ENCODE measurements at places on chromosomes 11 and 22. TPM values are rescaled to one million over a fixed set of nuclear protein-coding genes. Genes with fewer than 3 reads are reported as not detected.

DNA sequence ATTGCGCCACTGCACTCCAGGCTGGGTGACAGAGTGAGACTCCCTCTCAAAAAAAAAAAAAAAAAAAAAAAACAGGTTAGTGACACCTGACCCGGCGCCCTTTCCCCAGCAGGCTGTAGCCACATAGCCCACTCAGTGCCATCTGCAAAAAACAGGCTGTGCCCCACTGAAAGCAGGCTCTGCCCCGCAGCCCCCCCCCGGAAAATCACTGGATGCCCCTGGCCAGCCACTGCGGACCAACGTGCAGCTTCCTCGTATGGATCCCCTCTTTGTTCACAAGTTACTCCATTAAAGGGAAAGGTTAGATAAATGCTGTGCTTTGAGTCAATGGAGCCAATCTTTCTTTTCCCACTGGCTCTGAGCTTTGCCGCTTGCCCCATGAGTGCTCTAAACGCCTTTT is 660.3 kb downstream of the TBC1D22A start:
- DNase-seq = no peak

GRCh38 chr22:42368379-42369249 is 63.6 kb downstream of the NFAM1 start:
- peak; percentile 82 for DNase-seq

DNA sequence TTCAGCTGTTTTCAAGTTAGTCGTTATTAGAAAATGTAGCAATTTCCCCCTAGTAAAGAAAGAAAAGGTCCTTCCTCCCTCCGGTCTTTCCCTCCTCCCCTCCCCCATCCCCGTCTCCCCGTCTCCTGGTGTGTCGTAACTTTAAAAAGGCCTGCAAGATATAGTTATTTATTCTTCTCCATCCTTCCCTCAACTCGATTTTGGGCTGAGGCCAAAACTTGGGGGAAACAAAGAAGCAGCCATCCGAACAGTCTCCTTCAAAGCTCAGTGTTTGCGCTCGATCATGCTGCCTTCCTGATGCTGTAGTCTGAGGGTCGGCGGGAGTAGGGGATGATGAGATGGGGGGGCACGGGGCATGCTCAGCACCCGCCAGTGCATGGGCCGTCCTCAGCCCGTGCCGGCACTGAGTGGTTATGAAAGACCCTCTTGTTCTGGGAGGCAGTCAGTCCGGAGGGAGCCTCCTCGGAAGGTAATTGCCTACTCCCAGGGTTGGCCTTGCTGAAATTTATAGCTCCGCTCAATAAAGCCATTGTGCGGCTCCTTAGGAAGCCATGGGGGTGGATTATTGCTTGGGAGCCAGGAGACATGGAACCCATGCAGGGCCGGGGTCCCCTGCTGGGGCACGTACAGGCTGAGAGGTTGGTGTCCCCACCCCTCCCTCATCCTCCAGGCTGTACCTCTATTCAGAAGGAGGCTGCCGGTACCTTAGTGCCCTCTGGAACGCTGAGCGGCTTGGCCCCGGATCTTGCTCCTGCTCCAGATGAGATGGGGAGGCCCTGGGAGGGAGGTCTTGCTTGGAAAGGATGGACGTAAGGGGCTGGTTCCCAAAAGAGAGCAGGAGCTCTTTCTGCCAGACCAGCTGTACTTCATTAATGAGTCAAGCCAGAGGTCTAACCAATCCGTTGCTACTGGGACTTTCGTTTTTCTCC is 212.7 kb upstream of the CADM1 start:
- DNase-seq = no peak

The WNT7B gene
- 41.6 TPM for total RNA-seq

DNA sequence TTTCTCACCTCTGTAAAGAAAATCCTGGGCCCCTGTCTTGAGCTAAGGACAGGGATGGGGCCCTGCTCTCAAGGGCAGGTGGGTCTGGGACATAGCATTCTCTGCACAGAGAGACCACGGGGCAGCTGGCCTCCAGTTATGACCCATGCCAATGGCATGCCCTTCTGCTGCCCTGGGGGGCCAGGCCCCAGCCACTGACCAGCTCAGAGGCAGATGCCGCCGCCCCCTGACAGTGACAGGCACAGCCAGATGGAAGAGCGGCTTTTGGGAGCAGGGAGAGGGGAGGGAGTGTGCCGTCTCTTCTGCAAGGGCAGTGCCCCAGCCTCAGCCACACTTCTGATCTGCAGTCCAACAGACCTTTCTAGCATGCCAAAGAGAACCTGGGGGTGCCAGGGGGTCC is 114.8 kb upstream of the NAV2 start:
- no peak for DNase-seq

The MAJIN gene
- total RNA-seq = not detected

DNA sequence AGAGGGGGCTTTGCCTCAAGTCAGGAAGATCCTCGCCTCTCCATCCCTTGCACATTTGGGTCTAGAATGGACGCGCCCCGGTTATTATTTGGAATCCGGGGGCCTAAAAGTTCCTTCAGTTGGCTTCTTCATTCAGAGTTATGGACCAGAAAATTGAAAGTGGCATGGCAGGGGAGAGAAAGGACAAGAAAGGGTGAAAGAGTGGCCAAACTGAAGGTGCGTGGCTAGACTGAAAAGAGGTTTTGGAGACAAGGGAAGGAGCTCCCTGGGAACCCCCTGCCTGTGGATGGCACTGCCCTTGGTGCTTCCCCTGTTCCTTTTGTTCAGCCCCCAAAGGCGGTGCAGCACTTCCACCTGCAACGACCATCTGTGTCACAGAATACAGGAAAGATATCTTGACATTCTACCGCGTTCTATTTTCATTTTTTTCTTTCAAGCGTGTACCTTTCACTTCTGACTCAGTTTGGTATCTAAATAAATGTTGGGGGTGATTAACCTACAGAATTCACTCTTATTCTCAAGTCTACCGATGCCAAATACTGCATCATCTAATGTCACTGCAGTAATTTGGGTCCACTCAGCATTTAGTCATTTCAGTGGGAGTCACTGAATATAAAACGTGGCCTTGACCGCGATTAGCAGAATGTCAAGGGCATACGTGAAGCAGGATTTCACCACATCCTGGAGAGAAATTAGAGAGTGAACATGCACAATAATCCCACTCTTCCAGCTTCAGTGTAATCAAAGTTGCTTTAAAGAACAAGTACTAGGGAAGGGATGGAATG is 88.1 kb upstream of the ARHGAP32 start:
- no peak for DNase-seq

- no peak for DNase-seq
These were observed 25.2 kb downstream of the MORC2 start for GRCh38 chr22:30943368-30943767.

The CCDC179 gene
- total RNA-seq = not detected

The FGF19 gene
- not detected for total RNA-seq

GRCh38 chr22:35792506-35792905 is 74.8 kb downstream of the APOL5 start:
- DNase-seq = no peak

DNA sequence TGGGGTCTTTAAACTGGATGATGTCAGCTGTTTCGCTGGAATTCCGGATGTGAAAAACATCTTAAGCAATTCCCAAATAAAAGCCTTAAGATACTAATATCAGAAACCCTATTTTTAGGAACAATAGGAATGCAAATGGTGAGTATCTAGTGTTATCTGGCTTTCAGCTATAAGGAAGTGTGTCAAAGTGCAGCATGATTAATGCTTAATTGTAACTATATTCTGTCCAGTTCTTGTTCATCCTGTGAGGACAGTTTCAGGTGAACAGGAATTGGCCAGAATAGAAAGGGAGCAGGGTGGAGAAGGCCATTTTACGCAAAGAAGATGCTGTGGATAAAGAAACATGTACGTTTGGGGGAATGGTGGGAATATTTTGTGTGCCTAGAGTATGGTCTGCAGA is 108.2 kb downstream of the RASSF10 start:
- no peak for DNase-seq

The DRD2 gene
- total RNA-seq = 0.16 TPM

- no peak for DNase-seq
These were observed 45.7 kb downstream of the PACS1 start for GRCh38 chr11:66115638-66116301.

The GPHA2 gene
- total RNA-seq = not detected

The SCN2B gene
- total RNA-seq = 0.08 TPM

DNA sequence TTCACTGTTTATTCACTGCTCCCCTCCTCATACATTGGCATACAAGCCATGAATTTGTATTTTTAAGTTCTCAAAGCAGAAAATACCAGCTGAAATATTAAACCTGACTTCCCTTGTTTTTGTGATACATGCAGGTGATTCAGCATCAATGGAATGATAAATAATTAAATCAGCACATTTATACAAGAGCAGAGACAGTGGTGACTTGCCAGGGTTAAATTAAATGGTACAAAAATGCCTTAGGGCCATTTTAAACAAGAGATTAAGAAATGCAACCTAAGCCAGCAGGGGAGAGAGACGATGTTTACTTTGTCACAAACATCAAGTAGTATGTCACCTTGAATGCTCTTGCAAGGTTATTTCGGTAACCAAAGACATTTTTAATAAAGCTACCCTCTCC is 95.9 kb upstream of the DDI1 start:
- DNase-seq = no peak

DNA sequence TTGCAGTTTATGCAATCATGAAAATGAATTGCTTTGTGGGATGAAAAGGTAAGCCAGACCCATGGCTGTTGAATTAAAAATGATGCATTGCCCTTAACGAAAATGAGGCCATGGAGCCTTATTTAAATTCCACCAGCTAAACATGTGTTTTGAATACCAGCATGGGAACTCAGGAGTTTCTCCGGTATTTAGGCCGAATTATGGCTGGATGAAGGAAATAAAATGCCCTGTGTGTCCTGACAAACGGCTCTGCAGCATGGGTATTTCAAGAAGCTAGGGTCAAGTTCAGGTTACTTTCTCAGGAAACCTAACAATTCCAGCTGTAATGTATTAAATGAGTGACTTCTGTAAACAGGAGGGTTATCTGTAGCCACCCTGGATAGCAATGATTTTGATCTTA is 38.3 kb downstream of the AMOTL1 start:
- no peak for DNase-seq

- no peak for DNase-seq
These were observed 43.9 kb upstream of the ASPHD2 start for GRCh38 chr22:26385164-26385563.

The APOL1 gene
- total RNA-seq = 7.3 TPM

GRCh38 chr11:66979336-66979980 is 4.4 kb downstream of the C11orf86 start:
- DNase-seq = no peak

DNA sequence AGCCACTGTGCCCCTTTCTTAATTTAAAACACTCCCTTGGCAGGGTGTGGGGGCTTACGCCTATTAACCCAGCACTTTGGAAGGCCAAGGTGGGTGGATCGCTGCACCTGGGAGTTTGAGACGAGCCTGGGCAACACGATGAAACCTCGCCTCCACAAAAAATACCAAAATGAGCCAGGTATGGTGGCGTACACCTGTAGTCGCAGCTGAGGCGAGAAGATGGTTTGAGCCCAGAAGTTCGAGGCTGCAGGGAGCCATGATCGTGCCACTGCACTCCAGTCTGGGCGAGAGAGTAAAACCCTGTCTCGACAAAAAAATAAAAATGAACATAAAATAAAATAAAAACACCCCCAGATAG is 45.0 kb downstream of the LINC01488 start:
- DNase-seq = peak; percentile 31

The DTX4 gene
- 11.5 TPM for total RNA-seq

- no peak for DNase-seq
These were observed 62.2 kb downstream of the BCR start for GRCh38 chr22:23242473-23243001.

The C11orf91 gene
- total RNA-seq = not detected

Data from suprapubic skin (tissue), 4 donors.